Tracheal epithelial cell (primary cell): ENCODE measurements at places on chromosomes 4 and X. TPM values are rescaled to one million over a fixed set of nuclear protein-coding genes. Genes with fewer than 3 reads are reported as not detected.

The UCHL1 gene
- 20.7 and 202 TPM in 2 replicates for total RNA-seq

The SPIN3 gene
- total RNA-seq, result 4.8 and 6.0 TPM in 2 replicates

The GSX2 gene
- total RNA-seq, result not detected in 2 replicates

The HADH gene
- total RNA-seq, result 15.6 and 22.4 TPM in 2 replicates

The CCDC149 gene
- total RNA-seq, result 1.9 and 2.7 TPM in 2 replicates

The TBC1D8B gene
- 4.3 and 4.9 TPM in 2 replicates for total RNA-seq

The TCEAL3 gene
- 1.3 and 2.9 TPM in 2 replicates for total RNA-seq
